ENCODE measurements at places on chromosomes 6 and 20.
A peak's percentile ranks its signal among the peaks of the same experiment; 100 is the strongest.

- no peak for DNase-seq
These were observed 2.3 kb downstream of the SAMD10 start for GRCh38 chr20:63976980-63977738.

DNA sequence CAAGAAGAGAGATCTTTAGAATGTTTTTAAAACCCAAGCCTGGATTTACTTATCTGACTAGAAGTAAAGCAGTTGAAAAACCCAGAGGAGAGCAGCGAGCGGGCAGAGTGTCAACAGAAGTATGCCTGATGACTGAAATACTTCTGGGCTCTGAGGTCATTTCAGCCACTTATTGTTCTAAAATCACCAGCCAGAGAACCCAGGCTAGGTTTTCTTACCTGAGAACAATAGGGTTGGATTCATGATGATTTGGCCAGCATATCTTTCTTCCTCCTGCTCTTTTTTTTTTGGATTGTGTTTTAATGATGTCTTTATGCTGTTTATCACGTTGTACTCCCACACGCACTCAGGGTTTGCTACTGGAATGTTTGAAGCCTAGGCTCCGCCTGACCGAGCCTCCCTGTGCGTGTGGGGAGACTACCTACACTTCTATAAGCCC, 63.0 kb upstream of the KIF25 start:
- no peak for DNase-seq

GRCh38 chr6:78483553-78484197, 383.7 kb upstream of the IRAK1BP1 start:
- peak; percentile 56 for DNase-seq

GRCh38 chr20:8196096-8196495, 64.0 kb downstream of the PLCB1 start:
- DNase-seq: peak; percentile 66

DNA sequence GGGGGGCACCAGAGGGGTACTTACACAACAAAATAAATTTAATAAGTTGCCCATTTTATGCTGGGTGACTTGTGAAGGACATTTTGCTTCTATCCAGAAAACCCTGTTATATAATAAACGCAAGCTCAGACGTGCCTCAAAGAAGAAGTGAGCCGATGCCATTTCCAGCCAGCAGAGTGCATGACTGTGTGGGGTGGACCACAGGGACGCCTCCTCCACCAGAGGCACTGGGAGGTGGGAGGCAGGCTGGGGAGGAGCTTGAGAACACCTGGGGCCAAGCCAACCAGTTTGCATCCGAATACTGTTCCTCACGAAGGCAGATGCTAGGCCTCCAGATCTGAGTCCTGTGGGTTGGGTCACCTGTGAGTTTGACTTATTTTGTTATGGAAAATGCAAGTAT, 363.8 kb downstream of the RNGTT start:
- no peak for DNase-seq

DNA sequence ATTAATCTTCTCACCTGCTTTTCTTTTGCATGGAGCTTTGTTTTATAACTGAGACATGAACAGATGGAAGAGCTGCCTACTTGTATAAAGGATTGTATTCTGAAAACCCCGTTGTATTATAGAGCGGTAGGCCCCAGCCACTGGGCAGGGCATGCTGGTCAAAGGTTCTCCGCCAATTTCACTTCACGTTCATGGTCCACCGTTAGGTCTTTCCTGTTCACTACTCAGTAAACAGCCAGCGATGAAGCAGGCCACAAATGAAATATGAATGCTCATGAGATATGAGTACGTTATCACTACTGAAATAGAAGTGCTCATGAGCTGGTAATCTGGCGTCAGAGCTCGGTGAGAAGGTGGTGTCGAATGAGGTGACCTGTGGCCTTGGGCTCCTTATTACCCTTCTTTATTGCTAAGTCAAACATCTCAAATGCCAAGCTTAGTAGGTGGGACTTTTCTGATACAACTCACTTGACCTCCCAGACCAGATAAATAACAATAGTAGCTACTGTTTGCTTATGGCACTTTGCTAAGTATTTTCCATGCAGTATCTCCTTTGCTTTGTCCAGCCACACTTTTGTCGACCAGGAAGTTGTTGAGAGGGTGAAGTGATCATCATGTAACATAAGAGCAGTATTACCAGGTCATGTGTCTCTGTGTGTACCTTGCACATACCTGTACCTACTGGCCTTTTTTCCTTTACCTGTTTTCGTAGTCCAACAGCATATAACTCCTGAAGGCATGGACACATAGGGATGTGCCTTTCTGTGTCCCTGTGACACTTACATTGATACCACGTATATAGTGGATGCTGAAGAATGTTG, 16.7 kb downstream of the EDN3 start:
- DNase-seq: no peak

- peak; percentile 77 for DNase-seq
These were observed 76.5 kb downstream of the CDKAL1 start for GRCh38 chr6:20610636-20611370.

DNA sequence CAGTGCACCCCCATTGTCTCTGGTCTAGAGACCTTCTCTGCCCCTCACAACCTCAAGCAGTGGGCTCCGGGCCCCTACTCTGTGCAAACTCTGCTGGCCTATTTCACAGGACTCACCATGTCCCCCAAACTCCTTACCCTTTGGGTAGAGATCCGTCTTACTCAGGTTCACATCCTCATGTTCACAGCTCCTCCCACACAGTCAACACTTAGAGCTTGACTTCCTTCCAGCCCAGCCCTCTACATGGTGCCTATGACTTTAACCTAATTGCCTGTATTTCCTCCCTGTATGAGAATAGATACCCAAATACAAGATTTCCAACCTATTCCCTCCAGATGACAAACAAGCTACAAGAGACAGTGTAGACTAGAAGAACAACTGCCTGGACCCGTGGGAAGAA, 528.6 kb upstream of the JARID2 start:
- no peak for DNase-seq

DNA sequence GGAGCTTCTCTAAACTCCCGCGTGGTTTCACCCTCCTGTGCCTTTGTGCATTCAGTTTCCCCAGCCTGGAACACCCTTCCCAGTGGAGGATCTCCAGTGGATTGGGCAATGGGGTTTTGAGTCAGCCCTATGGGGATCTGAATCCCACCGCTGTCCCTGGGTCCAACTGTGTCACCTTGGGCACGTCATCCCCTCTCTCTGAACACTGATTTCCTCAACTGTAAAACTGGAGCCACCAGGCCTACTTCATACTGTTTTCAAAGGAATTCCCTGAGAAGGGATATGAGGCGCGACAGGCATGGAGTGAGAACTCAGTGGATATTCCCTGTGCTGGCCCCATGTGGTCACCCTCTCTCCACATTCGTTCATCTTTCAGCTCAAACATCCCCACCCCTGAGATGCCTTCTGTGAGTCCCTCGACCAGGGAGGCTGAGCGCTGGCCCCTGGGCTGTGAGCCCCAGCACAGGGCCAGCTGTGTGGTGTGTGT, 25.7 kb downstream of the MAFB start:
- no peak for DNase-seq

DNA sequence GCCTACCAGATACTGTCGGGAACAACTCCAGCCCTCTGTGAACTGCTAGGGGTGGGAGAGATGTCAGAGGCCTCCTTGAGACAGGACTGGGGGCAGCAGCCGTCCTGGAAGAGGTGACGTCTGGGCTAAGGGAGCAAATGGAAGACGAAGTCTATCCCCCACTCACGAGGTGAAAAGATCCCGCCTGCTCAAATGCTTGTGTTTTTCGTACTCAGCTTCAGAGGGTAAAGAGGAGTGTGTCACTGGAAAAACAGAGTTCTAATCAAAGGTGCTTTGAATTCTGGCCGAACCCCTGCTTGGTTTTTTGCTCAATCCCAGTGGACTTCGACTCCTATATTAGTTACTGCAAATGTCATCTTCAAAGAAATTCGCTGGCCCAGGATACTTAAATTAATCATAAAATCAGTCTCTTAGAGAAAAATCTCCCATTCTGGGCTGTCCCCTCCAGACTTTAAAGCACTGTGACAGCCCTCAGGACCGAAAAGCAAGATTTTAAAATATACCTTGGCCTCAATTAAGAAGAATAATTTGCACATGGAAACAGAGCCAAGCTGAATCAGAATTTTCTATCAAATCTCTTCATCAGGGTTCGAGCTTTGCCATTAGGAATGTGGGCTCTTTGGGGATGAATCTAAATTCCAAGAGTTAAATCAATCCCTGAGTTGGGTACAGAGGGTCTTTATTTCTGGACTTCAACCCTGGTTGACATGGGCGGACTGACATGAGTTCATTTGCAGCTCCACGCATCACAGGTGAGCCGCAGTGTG, 61.8 kb upstream of the AFDN start:
- DNase-seq: no peak

GRCh38 chr6:170160031-170160627, 130.7 kb downstream of the DLL1 start:
- no peak for DNase-seq

DNA sequence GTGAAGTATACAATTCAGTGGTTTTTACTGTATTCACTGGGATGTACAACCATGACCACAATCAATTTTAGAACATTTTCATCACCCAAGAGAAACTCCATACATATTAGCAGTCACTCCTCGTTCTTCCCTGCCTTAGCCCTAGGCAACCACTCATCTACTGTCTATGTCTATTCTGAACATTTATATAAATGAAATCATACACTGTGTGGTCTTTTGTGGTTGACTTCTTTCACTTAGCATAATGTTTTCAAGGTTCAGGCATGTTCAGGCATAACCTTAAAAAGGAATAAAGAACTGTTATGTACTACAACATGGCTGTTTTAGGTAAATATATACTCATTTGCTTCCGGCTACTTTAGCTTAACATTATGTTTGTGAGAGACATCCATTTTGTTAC, 37.3 kb downstream of the BLTP3A start:
- no peak for DNase-seq

GRCh38 chr20:43786885-43787284, 60.1 kb upstream of the GTSF1L start:
- no peak for DNase-seq

DNA sequence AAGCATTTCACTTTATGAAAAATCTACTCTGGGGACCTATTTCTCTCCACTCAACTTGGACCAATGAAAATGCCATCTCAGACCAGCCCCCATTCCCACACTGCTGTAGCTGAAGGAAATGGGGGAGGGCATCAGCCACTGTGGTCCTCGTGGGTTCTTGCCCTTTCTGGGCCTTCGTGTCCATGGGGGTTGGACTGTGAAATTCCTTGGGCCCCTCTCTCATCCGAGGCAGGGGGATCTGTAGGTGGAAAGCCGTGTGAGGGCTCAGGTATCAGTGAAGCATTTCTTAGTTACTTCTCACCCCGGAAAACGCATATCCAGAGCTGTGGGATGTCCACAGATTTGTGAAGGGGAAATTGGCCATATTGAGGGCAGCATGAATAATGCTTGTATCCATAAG, 147.9 kb downstream of the CDC5L start:
- no peak for DNase-seq

DNA sequence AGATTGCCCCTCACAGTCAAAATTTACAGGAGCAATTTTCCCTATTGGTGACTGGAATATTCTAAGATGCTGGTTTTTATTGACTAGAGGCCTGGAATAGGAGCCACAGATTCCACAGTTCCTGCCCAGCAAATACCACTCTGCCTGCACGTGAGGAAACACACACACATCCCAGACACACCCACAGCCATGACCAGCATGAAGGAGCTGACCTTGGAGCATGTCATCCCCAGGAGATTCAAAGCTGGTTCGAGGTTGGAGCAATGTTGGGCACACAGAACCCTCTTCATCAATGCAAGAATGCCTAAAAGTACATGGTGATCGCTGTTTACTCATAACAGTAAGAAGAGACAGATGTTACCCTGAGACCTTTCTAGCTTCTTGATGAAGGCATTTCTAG, 244.6 kb upstream of the FOXQ1 start:
- DNase-seq: peak; percentile 21

GRCh38 chr20:14543040-14543439, 205.6 kb upstream of the FLRT3 start:
- no peak for DNase-seq

DNA sequence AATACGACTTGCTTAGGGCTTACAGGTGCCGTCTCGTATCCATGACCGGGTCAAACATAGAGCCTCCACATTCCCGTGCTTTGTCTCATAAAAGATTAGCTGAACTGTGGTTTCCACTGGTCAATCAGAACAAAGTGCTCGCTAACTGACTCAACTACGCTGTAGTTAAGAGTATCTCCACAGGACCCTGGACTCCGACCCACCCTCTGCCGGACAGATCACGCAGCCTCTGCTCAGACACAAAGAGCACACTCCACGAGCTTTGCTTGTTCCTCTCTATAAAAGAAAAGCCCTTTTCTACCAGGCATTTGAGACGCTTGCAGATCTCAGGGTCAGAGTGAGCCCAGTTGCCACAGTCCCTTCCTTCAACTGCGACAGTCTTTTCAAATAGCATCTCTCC, 298.7 kb upstream of the CDH4 start:
- no peak for DNase-seq

- DNase-seq: no peak
These were observed 1.5 kb downstream of the CD2AP start for GRCh38 chr6:47479140-47479508.

- no peak for DNase-seq
These were observed 382.0 kb downstream of the TAF4 start for GRCh38 chr20:61683721-61684120.

DNA sequence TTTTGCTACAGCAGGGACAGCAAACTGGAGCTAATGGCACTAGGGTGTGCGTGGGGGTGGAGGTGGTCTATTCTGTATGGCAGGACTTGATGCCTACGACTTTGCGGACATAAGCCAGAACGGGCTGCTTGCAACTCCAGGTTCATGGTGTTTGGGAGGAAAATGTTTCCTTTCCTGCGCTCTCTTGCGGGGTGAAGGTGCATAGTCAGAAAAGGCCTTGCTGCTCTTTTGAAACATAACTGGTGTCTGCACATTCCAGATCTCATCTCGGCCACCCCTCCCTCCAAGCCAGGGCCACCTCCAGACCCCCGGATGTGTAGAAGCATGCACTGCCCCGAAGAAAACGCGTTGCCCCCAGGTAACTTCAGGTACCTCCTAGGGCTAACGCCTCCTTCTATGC, 8.1 kb downstream of the FOXA2 start:
- DNase-seq: no peak

DNA sequence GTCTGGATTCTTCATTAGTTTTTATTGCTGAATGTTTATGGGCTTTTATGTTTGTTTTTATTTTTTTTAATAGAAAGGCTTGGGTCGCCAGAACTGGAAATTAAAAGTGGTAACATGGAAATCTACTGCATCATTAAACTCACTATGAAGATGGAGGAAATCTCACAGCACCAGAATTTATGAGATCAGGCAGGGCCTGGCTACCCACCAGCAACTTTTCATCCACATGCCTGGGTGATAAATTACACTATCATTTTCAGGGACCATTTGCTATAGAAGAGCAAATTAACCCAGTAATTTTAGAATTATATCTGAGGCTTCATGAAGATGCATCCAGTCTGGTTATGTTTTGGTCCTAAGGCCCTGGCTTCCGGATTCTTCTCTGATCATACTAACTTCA, 57.8 kb upstream of the PLCB4 start:
- no peak for DNase-seq

Measured in AG10803 (cell line).